Cardiac fibroblast (primary cell): ENCODE measurements at places on chromosomes 5 and 9.

DNA sequence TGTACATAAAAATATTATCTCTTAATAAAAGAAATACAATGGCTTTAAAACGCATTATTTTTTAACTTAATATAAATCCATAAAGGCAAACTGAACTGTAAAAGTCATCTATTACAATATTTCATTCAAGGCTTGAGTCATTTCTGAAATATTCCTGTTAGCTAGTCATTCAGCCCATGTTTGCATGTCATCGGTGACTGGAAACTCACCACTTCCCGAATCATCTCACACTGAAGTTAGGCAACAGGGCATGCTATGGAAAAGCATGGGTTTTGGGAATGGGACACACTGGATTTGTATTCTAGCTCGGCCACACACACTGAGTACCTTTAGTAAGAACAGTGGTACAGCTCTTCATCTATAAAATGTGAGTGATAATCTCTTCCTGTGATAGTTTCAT, 691.1 kb upstream of the C9orf72 start:
- DNase-seq, result peak; percentile 0

GRCh38 chr5:78974011-78974410, 11.1 kb downstream of the ARSB start:
- no peak for DNase-seq

DNA sequence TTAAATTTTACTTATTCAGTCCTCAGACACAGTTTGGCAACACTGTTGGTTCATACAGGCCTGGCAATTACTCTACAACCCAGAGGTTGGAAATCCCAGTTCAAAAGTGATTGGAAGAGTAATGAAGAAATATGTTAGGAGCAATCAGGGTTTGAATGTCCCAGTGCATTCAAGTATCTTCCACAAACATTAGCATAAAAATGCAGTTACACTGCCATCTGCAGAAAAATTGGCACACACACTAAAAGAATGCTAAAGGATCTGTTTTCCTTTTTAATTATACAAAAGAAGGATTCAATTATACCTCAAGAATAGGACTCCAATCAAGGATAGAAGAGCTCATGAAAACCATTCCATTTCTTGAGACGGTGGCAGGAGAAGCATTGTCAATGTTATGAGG, 130.2 kb downstream of the DNAH5 start:
- no peak for DNase-seq

DNA sequence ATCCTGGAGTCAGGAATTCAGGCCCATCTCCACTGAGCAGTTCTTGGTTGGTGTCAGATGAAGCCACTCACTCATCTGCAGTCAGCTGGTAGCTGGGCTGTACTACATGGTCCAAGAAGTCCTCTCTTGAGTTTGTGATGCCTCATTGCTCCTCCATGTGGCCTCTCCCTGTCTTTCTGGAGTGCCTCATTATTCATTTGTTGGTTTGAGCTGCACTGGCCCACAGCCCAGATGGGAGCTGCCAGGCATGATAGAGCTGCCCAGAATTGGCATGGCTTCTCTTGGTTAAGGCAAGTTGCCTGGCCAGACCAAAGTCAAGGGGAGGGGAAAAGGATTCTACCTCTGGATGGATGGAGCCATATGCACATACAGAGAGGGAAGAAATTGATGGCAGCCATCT, 8.0 kb downstream of the PTCD2 start:
- peak; percentile 26 for DNase-seq

- DNase-seq, result no peak
Measured at GRCh38 chr5:73121119-73121463, 716 bp downstream of the TMEM171 start.

GRCh38 chr5:139091439-139092156, 106.6 kb downstream of the SIL1 start:
- DNase-seq, result peak; percentile 14

- no peak for DNase-seq
Measured at GRCh38 chr5:141935538-141935937, 11.9 kb downstream of the DELE1 start.

- DNase-seq, result peak; percentile 34
Measured at GRCh38 chr5:87231037-87231808, 36.5 kb upstream of the RASA1 start.

DNA sequence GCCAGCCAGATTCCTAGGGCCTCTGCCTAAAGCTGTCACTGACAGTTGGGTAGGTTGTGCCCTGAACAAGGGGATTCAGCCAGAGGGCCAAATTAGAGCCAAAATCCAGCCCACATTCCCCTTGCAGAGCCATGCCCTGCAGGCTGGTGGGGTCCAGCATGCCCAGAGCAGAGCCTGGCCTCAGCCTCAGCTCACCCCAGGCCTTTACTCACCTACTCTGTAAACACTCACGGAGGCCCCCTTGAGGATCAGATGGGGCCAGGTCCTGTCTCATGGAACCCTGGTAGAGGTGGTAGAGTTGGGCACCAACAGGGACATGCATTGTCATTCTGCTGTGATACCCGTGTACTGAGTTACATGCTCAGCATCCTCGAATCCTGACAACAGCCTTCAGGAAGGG, 74.9 kb downstream of the LMX1B start:
- no peak for DNase-seq

GRCh38 chr5:127875235-127876021, 172.2 kb downstream of the CCDC192 start:
- peak; percentile 78 for DNase-seq

DNA sequence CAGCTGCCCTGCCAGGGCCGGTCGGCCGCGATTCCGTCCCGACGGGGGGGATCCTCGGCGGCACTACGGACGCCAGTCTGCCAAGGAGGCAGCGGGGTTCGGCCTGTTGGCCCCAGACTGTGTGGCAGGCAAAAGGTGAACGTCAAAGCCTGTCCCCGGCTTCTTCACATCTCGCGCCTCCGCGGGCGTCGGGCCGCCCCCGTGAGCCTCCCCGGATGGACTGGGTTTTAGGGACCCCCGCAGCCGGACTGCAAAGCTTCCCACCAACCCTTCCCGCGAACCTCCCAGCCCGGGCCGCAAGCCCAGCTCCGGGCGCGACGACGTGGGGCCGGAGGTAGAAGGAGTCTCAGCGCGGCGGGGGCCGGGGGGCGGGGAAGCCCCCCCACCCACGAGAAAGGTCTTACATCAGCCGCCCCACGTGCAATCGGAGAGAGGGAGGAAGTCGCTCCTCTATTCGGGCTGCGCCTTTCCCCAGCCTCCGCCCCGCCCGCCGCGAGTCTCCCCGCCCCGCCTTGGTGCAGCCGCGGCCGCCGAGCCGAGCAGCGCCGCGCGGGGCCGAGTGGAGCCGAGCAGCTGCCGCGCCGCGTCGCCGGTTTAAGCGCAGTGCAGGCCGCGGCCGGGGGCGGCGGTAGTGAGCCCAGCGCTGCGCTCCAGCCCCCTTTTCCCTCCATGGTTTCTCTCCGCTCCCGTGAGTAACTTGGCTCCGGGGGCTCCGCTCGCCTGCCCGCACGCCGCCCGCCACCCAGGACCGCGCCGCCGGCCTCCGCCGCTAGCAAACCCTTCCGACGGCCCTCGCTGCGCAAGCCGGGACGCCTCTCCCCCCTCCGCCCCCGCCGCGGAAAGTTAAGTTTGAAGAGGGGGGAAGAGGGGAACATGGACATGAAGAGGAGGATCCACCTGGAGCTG, at the start of gene ANP32B:
Gene ANP32B (plus strand): TSS at position 659 of the 906 bp plus-strand sequence. CDS start 215 bp downstream, at position 874.
- peak; percentile 95 for DNase-seq

DNA sequence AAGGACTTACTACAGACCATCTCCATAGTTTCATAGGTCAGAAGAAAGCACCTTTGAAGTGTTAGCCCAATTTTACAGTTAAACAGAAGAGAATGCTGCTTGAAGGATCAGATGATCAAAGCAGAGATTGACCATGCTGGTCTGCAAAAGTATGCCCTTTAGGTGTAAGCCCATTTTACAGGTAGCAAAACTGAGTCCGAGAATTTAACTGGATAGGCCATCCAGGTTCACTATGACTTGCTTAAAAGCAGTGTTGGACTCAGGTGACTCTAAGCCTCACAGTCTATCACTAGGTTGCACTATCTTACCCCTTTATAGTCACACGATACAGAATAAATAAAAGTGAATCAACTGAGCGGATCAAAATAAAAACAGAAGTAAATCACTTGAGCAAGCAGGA, 212.7 kb downstream of the DCP2 start:
- DNase-seq, result no peak

DNA sequence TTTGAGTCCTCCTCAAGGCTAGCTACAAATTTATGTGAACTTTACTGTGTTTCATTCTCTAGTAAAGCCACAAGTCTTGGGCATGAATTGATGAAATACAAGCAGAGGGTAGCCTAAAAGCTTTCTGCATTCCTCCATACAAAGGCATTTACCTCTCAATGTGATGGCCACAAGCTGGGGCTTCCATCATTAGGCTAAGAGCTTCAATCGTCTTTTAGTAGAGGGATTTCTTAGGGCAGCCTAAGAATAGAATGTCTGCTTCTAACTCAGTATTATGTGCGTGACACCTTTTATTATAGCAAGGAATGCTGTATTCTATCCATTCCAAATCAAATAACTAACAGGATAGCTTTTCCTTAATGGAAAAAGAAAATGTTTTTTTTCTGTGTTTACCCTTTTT, 3.7 kb downstream of the PLAC8L1 start:
- no peak for DNase-seq

DNA sequence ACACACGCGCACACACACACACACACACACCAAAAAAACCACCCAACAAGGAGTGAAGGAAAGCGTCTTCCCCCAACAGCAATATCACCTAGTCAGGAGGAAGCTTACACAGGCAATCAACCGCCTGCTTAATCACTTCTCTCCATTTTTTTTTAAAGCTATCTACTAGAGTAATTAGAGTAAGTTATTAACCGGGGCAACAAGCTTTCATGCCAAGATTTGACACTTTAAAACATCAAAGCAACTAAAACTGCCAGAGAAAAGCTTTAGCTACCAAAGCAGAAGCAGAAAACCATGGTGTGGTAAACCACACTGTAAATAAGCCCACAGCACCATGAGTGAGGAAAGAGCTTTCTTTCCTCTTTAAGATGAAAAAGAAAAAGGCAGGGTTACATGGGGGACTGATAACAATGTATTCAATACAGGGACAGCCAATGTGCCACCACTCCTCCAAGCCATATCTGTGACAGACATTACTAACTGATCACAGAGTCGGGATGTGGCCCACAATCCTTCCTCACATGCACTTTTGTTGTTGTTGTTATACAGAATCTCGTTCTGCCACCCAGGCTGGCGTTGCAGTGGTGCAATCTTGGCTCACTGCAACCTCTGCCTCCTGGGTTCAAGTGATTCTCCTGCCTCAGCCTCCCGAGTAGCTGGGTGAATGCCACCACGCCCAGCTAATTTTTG, 282.1 kb downstream of the CRB2 start:
- no peak for DNase-seq

GRCh38 chr9:2645569-2645968, 24.0 kb downstream of the VLDLR start:
- DNase-seq, result no peak

DNA sequence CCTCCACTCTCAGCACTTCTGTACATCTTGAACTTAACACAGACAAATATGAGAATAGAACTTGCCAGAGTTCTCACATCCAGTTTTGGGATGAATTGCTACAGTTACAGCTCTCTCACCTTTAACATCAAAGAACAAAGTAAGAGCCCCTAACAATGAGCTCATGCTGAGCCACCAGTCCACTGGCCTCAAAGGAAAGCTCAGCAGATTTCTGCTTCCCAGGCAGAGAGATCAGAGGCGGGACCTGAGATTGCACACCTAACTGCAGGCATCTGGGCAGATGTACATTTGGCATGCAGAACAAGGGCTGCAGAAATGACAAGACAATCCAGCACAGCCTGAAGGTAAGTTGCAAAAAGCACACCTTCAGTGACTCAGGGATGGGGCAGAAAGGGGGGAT, 300.9 kb downstream of the MRPS30 start:
- no peak for DNase-seq

DNA sequence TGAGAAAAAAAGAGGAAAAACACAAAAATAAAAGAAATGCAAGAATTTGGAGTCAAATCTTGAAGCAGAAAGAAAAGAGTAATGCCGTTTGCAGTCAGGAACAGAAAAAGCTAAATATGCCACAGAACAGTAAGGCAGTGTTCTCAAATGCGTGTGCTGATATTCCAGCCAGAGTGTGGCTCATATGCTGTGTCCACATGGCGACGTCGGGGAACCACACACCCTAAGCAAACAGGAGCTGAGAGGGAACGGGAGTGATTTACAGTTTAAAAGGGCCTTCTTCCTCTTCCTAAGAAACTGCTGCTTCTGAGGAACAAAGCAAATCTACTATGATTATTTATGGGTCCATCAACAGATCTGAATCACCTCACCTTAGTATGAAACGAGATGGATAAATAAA, 42.7 kb downstream of the DDX31 start:
- DNase-seq, result no peak

DNA sequence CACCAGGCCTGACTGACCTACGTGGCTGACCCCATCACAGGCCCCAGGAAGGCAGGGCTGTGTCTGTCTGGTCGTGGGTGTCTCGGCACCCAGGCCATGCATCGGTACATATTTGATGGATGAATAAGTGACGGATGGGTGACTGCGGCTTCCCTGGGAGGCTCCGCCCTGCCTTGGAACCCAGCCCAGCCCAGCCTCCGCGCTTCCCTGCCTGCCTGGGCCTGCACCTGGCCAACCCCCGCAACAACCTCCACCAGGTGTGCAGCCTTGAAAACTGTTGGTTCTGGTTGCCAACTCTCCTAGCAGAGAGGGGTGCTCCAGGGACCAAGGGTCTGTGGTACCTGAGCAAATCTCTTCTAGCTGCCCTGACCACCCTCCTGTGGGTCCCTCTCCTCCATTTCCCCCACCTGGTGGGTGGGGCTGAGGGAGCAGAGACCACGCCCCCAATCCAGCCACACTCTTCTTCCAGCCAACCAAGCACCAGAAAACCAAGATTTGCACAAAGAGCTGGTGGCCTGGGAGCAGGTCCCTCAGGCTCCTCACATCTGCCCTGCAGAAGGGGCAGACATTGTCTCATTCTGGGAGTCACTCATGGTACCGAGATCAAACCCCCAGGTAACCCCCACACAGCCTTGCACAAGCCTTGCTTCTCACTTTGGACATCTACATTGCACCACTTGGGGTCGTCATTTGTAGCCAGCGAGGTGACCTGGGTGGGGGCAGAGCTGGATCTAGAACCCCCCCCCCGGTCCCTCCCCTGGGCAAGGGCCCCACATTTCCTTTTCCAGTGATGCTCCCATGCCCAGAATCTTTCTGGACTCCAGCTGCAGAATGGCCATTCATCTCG, 100.6 kb upstream of the IER5L start:
- peak; percentile 37 for DNase-seq

- DNase-seq, result no peak
Measured at GRCh38 chr9:135533113-135533512, 11.9 kb downstream of the LCN1 start.

GRCh38 chr9:109421026-109421970, 76.8 kb downstream of the PTPN3 start:
- no peak for DNase-seq
